ENCODE measurements at places on chromosomes 12 and 14. TPM values are rescaled to one million over a fixed set of nuclear protein-coding genes. Genes with fewer than 3 reads are reported as not detected.

DNA sequence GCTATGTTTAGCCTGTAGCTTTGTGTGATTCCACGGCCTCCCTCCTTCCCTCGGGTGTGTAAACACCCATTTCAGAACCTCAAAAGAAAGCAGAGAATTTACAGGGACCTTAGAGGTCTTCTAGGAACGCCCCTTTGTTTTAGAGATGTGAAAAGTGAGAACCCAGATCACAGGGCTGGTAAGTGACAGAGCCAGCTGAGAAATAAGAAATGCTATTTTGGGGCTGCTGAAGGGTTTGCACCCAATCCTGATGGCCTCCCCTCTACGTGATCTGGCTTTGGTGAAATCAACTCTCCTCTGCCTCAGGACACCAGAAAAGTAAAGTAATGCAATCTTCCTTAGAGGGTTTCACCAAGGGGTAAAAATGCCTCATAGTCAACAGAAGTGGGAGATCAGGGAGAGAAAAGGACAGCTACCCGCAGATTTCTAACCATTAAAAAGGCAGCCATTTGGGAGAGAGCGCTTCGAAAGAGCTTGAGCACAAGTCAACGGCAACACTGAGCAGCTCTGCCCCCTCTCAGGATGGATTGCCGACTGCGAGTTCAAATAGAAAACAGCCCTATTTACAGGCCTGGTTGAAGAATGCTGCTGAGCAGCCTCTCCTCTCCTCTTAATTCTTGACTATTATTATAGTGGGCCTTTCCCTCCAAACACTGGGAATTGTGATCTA lies 78.5 kb upstream of the RASSF3 start:
- H3K36me3 ChIP-seq: no peaks in the 10 kb centered on the region
- H3K4me1 ChIP-seq: no peaks in the 10 kb centered on the region
- no peaks in the 10 kb centered on the region for H3K27me3 ChIP-seq
- H3K27ac ChIP-seq: no peak overlapping the region

DNA sequence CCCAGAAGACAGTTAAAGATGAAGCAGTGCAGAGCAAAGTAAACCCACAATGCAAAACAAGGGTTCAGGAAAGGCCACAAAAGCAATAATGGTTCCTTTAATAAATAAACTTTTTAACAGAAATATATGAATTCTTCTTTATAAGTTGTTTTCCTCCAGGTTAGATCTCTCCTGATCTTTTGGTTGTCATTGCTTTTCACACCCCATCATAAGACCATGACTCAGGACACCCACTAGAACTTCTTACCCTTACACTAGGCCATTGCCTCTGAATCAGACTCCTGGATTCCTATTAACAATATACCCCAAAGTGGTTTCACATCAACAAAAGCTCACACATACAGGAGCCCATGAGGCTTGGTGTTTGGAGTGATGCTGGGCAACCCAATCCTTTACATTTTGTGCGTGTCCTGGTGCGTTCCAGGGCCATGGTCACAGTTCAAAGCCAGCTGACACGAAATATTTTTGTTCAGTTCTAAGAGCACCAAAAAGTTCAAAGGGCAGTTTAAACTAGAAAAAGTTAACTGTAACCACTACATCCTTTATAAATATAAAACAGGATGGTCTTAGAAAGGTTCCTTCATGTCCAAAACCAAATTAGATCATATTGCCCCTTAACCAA lies 187.0 kb downstream of the EPS8 start:
- H3K4me3 ChIP-seq: no peak overlapping the region
- DNase-seq: no peak
- no peaks in the 10 kb centered on the region for H3K27me3 ChIP-seq
- no peaks in the 10 kb centered on the region for H3K4me1 ChIP-seq
- H3K27ac ChIP-seq: no peak overlapping the region

- H3K4me3 ChIP-seq: no peak overlapping the region
- peaks cover 16% of the 10 kb centered on the region for H3K4me1 ChIP-seq
- H3K36me3 ChIP-seq: no peaks in the 10 kb centered on the region
- H3K27me3 ChIP-seq: no peaks in the 10 kb centered on the region
Observed at GRCh38 chr12:54372113-54372806, 8.0 kb upstream of the GPR84 start.

GRCh38 chr12:9763025-9763424 lies 2.3 kb upstream of the CD69 start:
- peaks cover 3% of the 10 kb centered on the region for H3K36me3 ChIP-seq
- H3K27ac ChIP-seq: peak overlapping the region; percentile 98
- peaks cover 37% of the 10 kb centered on the region for H3K4me1 ChIP-seq
- H3K27me3 ChIP-seq: no peaks in the 10 kb centered on the region
- no peak for DNase-seq

DNA sequence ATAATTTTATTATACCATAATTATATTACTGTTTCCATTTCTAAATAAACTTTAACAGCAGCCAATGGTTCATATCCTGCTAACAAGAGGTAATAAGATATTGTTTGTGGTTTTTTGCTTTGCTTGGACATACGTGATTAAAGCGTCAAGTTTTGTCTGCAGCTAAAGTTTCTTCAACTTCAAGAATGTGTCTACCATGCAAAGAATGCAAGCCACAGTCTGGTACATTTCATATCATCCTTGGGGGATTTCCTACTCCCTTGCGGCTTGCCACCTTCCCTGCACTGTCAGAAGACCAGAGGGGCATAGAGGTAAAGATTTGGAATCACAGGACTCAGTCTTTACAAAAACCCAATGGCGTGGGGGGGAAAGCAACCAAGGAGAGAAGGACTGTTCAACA lies 125.2 kb downstream of the MED13L start:
- H3K27me3 ChIP-seq: no peaks in the 10 kb centered on the region
- DNase-seq: no peak
- H3K4me3 ChIP-seq: no peak overlapping the region
- H3K27ac ChIP-seq: no peak overlapping the region
- H3K4me1 ChIP-seq: peaks cover 16% of the 10 kb centered on the region

BCL2L14 gene
- 7.6 TPM for total RNA-seq
